HFF-Myc (cell line): ENCODE measurements at places on chromosomes 2 and 18.

DNA sequence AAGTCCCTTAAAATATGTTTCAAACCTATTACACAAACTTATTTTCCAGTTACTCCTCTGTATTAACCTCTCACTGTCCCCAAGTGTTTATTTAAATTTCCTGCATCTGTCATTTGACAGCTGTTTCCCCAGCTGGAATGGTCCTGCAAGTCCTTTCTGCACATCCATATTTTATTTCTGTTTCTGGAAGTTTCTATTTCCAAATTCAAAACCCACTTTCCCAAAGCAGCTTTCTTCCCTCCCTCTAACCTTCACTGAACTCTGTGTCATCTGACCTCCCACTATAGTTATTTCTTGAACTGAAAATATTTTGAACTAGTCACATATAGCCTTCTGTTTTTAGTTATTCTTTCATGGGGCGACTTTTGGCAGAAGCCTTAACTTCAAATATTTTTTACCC lies 459.4 kb upstream of the MC4R start:
- no peak for DNase-seq

DNA sequence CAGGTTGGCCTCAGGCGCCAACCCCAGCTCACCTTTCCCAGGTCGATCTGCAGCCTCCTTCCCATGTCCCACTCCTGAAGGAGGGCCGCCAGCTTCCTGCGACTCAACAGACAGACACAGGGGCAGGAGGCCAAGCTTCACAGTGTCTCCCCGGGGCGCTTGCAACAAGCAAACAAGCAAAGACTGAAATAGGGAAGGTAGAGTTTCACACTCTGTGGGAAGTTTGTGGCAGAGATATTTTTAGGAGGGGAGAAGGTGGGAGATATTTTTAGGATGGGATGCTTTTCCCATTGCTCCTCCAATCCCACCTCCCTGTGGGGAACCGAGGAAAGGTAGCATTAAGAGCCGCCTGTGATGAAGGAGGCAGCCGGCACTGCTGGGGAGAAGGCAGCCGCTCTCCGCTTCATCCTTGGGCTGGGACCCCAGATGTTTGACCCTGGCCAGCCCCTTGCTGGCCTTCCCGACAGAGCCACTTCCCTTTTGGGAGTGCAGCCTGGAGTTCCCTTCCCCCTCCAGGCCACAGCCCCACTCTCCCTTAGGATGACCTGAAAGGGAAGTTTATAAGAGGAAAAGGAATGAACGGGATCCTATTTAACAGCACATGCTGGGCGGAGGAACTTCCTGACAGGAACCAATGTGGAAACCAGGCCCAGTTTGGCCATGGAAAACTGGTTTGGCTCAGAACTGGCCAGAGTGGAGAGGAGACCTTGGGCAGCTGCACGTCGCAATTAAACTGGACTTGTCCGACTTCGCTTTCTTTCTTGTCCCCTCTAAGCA lies 142.2 kb upstream of the SMAD2 start:
- no peak for DNase-seq

DNA sequence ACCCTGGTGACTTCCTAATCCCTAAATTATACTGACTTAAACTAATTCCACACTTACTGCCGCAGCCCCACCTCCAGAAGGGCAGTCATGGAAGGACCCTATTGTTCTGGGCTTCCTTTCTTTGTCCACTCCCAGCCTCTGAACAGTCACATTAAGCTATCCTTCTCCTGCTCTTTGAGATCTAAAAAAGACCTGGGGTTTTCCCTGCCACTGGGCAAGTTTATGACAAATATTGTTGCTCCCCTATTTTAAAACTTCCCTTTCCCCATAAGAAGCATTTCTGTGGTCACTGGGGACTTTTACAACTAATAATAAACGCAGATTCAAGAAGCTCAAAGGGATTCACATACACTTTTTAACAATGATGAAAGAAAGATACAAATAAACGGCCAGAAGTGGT lies 47.2 kb upstream of the XPO1 start:
- DNase-seq = no peak

- no peak for DNase-seq
Measured at GRCh38 chr2:132581991-132582738, 87.8 kb downstream of the LYPD1 start.

- no peak for DNase-seq
Measured at GRCh38 chr2:21730141-21730540, 606.4 kb downstream of the TDRD15 start.

- no peak for DNase-seq
Measured at GRCh38 chr18:74819433-74820059, 221.9 kb downstream of the ZNF407 start.

GRCh38 chr2:160306985-160307384 lies 106.9 kb upstream of the ITGB6 start:
- peak; percentile 78 for DNase-seq

GRCh38 chr2:16633621-16634430 lies 31.8 kb downstream of the CYRIA start:
- DNase-seq = no peak

GRCh38 chr18:58078889-58079573 lies 35.0 kb downstream of the NEDD4L start:
- no peak for DNase-seq

- peak; percentile 19 for DNase-seq
Measured at GRCh38 chr2:119290859-119291587, 67.4 kb downstream of the STEAP3 start.

GRCh38 chr2:241110089-241110606 lies 8.1 kb upstream of the MTERF4 start:
- DNase-seq = no peak

GRCh38 chr18:62721839-62722795 lies 6.8 kb downstream of the PHLPP1 start:
- DNase-seq = no peak

GRCh38 chr18:54386043-54386442 lies 28.3 kb downstream of the C18orf54 start:
- no peak for DNase-seq

GRCh38 chr2:62806231-62806630 lies 100.7 kb downstream of the EHBP1 start:
- no peak for DNase-seq

- no peak for DNase-seq
Measured at GRCh38 chr2:226838722-226839121, 2.9 kb downstream of the RHBDD1 start.

DNA sequence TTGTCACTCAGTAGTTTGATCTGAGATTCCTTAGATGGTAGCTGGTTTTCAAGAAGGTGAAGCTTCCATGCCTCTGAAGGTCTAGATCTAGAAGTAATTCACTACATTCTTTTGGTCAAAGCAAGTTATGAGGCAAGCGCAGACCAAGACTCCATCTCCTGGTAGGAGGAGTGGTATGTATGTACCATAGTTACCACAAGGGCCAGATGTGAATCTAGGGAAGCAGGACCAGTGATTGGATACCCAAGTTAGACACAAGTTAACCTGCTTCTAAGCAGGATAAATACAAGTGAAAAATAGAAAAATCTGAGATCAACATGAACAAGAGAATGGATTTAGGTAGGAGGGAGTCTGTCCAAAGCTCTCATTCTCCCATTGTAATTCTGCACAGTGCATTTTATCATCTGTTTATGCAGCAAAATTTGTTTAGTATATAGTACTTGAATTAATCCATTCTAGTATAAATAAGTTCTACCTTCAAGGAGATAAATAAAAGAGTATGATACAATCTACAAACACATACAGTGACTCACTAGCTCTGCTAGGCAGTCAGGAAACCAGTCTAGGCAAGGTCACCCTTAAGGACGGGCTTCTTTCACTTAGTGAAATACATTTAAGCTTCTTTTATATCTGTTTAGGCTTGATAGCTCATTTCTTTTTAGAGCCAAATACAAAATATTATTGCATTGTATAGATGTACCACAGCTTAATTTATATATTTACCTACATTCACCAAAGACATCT lies 14.2 kb upstream of the DOCK10 start:
- DNase-seq = no peak

- DNase-seq = no peak
Measured at GRCh38 chr2:110828330-110828729, 96.0 kb downstream of the ACOXL start.

DNA sequence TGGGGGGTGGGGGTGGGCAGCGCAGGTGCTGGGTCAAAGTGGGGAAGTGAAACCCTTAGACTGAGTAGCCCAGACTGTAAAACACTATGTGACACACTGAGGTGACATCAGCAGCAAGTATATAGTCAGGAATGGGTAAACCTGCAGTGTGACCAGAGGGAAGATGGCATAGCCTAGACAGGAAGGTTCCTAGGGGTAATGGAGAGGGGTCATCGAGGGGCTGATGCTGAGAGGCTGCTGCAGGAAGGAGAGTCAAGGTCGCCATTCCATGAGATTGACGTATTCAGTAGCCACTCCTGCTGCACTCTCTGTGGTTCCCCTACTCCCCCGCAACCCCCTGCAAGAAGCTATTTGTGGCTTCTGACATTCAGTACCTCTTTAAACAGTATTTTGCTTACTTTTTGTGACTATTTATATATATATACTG lies 111.7 kb downstream of the CHST9 start:
- DNase-seq = no peak

- DNase-seq = no peak
Measured at GRCh38 chr2:170717599-170717963, 2.4 kb downstream of the SP5 start.

GRCh38 chr2:151191001-151191400 lies 70.7 kb downstream of the RBM43 start:
- DNase-seq = no peak

DNA sequence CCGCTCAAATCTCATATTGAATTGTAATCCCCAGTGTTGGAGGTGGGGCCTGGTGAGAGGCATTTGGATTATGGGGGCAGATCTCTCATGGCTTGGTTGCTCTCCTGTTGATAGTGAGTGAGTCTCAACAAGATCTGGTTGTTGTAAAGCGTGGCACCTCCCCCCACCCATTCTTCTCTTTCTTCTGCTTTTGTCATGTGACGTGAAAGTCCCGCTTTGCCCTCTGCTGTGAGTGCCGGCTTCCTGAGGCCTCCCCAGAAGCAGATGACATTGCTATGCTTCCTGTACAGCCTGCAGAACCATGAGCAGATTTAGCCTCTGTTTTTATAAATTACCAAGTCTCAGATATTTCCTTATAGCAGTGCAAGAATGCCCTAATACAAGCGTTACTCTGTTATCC lies 673.8 kb downstream of the ADCYAP1 start:
- DNase-seq = no peak

- DNase-seq = no peak
Measured at GRCh38 chr2:233811087-233811486, 33.0 kb downstream of the MROH2A start.

DNA sequence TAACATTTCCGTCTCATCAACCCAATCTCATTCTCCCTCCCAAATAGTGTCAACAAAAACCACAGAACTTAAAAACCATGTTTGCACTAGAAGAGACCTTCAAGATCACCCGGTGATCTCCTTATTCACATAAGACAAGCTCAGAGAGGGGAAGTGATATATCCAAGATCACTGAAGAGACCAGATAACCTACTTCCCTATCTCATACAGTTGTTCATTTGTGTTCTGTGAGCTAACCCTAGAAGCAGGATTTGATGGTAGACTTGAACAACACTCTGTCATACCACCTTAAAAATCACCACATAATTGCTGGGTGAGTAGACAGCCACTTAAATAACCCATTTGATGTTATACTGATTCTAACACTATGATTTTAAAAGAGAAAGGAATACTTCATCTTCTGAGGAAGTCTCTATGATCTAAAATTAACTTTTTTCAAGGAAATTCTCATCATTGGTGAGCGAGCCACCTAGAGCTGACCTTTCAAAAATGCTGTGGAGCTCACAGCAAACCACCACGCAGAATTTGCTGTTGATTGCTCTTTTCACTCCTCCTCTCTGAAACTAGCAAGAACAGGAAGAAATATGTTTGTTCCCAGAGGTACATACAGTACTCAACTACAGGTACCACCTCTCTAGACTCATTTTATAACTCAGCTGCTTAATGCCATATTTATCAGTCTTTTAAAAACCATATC lies 15.1 kb downstream of the AAK1 start:
- DNase-seq = no peak

GRCh38 chr2:237343993-237344392 lies 70.0 kb downstream of the COL6A3 start:
- no peak for DNase-seq

DNA sequence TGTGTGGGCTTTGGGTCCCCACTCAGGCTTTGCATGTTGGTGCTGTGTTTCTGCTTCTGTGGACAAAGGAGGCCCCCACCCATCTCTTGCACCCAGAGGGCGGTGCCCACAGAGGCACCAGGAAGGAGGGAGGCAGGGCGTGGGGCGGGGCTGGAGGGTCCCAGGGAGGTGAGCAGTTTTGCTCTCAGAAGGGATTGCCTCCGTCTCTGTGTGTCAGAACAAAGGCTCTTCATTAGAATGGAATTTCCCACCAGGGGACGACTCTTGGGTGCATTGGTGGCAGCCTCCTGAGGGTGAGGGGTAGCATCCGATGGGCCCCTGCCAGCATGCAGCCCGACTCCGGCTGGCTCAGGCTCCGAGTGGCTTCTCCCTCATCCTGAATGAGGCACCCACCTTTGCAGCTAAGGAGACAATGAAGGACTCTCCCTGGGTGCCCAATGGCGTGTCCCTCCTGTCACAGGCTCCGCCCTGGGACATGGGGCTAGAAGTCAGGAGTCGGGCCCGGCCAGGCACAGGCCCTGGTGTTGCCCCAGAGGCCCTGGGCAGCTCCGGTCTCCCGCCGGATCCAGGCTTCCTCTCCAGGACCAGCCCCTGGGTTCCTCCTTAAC lies 7.0 kb upstream of the ERFE start:
- no peak for DNase-seq

GRCh38 chr2:27907547-27907946 lies 17.0 kb downstream of the BABAM2 start:
- DNase-seq = no peak

- DNase-seq = peak; percentile 24
Measured at GRCh38 chr2:219459460-219460311, 25.0 kb downstream of the SPEG start.

GRCh38 chr2:42200926-42201855 lies 32.0 kb downstream of the EML4 start:
- DNase-seq = no peak

DNA sequence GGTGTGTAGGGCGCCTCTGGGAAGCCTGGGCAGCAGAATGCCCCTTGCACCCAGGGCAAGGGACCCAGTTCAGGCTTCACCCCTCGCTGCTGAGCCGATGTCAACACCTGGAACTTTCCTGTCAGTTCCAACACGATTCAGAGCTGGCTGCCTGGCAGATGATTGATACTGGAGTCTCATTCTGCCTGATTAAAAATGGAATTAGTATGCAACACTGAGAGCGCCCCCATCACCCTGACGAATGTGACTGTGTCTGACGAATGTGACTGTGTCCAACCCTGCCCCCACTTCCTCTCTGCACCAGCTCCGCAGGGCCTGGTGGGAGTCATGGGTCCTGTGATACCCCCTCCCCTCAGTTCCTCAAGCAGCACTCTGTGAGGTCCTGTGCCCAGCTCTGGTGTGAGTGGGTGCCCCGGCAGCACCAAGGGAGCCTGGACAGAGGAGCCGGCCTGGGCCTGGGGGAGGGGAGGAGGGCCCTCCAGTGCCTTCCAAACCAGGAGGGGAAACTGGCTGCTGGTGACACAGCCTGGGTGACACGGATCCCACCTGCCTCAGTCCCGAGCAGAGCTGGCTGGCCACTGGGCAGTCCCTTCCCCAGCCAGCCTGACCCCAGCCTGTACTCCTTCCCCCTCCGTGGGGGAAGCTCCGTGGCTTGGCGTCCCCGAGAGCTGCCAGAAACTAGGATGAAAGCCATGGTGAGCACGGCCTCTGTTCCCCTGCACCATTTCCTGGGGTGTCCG lies 41.4 kb upstream of the ALPP start:
- DNase-seq = no peak

GRCh38 chr18:13587001-13587400 lies 139.4 kb downstream of the FAM210A start:
- no peak for DNase-seq

GRCh38 chr2:28276076-28276618 lies 116.5 kb upstream of the FOSL2 start:
- DNase-seq = peak; percentile 95
